ENCODE measurements at places on chromosomes 1 and 21.

GRCh38 chr1:12170263-12170671, 3.5 kb downstream of the TNFRSF1B start:
- DNase-seq: no peak

GRCh38 chr1:96130432-96130831, 591.2 kb upstream of the PTBP2 start:
- no peak for DNase-seq

- DNase-seq: no peak
These were observed 218.0 kb downstream of the ZP4 start for GRCh38 chr1:237672748-237673147.

DNA sequence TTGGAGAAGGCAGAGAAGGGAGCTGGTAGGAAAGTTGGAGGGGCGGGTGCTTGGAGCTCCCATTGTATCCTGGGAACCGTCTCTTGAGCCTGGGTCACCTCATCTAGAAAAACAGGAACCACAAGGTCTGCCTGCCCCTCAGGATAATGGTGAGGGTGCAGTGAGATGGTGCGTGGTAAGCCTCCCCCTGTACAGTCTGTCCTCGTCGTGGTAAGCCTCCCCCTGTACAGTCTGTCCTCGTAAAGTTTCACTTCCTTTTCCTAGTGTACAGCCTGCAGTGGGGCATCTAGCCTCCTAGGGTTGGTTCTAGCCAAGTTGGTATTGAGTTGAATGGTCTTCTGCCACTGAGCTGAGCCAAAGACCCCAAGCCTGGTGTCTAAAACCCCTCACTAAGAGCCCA, 66.5 kb upstream of the IGSF21 start:
- DNase-seq: no peak

DNA sequence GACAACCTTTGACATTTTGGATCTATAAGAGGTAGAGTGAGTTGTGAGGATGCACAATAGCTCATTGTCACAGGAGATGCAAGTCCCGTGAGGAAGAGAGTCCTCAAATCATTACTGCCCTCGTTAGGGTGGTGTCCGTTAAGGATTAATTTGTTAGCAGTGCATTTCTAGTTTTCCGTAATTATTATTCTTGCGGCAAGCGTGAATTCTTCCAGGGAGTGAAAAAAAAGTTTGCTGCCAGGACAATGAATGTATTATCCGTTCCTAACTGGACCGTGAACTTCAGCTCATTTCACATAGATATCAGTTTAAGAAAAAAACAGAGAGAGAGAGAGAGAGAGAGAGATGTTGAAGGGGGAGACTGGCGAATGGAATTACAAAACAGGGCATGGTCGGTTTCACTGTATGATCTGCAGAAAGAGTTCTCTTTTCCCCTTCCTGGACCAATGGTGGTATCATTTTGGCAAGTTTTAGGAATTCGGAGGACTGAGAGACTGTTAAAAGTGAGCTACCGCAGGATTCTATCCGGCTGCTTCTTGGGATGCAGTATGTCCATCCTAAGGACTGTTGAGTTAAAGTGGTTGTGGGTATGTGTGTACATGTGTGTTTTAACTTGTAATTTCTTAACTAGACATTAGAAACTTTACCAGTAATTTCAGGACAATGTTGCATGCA, 216.0 kb upstream of the NFIA start:
- DNase-seq: no peak

GRCh38 chr1:180144659-180145357, 9.9 kb upstream of the QSOX1 start:
- DNase-seq: no peak

DNA sequence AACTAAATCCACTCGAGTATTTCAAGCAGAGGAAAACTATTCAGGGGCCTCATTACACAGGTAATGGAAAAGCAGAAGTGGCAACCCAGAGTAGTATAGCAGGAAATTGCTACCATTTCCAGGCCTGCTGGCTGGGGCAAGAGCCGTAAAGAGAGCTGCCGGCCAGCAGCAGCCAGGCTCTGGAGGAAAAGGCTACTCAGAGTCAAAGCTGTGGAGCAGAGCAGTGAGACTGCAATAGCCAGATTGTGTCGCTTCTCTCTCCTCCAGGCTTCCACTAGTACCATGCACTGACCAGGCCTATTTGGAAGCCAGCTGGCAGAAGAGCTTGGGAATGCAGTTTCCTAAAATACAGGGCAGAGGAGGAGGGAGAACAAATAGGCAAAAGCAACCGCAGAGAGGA, 155.5 kb downstream of the OMA1 start:
- no peak for DNase-seq

DNA sequence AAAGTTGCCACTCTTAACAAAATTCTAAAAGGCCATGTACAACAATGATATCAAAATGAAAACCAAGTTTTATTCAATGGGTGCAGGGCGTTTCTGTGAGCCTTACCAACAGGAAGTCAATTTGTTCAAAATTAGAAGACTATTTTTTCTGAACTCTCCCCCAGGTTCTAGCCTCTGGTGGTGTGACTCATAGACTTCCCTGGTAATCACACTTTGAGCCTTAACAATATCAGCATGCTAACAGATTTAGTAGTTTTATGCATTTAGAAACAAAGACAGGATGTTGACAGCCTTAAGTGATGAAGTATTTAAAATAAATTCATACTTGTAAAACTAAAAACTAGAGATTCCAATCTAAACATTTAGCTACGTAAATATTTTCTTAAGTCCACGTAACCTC, 88.4 kb downstream of the LRRC8C start:
- no peak for DNase-seq

DNA sequence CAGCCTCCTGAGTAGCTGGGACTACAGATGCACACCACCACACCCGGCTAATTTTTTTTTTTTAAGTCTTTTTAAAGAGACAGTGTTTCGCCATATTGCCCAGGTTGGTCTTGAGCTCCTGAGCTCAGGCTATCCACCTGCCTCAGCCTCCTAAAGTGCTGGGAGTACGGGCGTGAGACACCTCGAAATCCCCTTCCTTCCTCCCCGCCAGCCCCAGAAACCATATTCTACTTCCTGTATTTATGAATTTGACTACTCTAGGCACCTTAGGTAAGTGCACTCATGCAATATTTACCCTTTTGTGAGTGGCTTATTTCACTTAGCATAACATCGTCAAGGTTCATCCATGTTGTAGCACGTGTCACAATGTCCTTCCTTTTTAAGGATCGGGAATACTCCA, 6.9 kb upstream of the LRP8 start:
- no peak for DNase-seq

- no peak for DNase-seq
These were observed 2.6 kb downstream of the SYPL2 start for GRCh38 chr1:109468903-109469302.

- no peak for DNase-seq
These were observed 12.0 kb downstream of the HMGB4 start for GRCh38 chr1:33875862-33876261.

GRCh38 chr1:7331926-7332535, 439.1 kb upstream of the VAMP3 start:
- no peak for DNase-seq

- DNase-seq: no peak
These were observed 100.2 kb downstream of the DPYD start for GRCh38 chr1:97820470-97821188.

GRCh38 chr1:103156966-103157365, 48.6 kb upstream of the COL11A1 start:
- no peak for DNase-seq

DNA sequence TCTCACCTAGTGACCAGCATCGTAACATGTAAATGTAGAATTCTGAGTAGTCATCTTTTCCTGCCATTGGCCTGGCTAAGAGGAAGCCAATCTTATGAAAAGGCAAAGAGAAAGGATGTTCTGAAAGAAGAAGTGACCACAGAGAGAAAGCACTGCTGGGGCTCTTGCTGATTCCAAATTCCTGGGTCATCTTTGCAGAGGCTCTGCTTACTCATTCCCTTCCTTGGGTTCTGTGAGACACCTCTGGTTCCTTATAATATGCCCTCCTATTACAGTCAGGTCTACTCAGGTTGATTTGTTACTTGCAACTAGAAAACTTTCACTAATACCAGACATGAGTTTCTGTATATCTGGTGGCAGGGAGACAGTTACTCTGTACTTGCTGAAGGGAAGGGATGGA, 198.8 kb upstream of the C8B start:
- no peak for DNase-seq

- DNase-seq: no peak
These were observed 30.2 kb downstream of the AK4 start for GRCh38 chr1:65178235-65178634.

DNA sequence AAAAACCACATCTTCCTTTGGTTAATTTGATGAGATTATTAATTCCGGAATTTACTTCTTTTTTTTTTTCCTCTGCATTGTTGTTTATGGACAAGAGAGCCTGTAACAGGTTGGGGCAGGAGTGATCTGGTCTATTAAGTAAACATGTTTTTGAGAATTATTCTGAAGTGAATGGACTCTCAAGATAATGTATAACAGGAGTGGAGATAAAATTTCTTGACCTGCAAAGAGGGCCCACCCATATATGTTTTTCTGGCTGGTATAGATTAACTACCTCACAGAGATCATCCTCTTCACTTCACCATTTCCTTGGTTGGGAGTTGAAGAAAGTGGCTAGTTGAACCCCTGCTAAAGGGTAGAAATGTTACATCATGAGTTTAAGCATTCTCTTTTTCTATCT, 10.7 kb downstream of the DDI2 start:
- DNase-seq: no peak

GRCh38 chr1:92515796-92516201, 29.1 kb upstream of the GFI1 start:
- DNase-seq: no peak

DNA sequence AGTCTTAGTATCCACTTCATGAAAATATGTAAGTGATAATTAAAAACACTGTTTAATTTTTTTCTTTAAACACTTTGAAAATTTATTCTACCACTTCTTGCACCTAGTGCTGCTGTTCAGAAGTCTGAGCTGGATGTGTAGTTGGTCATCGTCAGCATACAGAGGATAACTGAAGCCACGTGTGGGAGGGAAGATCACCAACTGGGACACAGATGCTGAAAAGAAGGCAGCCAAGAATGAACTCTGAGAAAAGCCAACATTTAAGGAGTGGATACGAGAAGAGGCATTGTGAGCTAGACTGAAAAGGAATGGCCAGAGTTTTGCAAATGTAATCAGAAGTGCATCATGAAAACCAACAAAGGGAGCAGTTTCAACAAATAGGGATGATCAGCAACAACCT, 24.6 kb upstream of the CLCA4 start:
- no peak for DNase-seq

GRCh38 chr1:217021956-217022355, 298.7 kb upstream of the ESRRG start:
- no peak for DNase-seq

- no peak for DNase-seq
These were observed 3.4 kb downstream of the PRELP start for GRCh38 chr1:203478986-203479385.

DNA sequence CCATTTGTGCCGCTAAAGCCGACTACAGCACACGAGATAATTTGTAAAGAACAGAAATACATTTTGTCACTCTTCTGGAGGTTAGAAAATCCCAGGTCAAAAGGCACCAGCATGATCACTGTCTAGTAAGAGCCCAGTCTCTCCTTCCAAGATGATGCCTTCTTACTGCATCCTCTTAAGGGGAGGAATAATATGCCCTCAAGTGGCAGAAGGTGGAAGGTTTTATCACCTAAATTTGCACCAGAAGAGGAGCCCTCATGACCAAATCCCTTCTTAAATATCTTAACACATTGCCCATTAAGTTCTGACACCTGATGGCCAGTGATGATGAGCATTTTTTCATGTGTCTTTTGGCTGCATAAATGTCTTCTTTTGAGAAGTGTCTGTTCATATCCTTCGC, 326.7 kb upstream of the RGS18 start:
- no peak for DNase-seq

DNA sequence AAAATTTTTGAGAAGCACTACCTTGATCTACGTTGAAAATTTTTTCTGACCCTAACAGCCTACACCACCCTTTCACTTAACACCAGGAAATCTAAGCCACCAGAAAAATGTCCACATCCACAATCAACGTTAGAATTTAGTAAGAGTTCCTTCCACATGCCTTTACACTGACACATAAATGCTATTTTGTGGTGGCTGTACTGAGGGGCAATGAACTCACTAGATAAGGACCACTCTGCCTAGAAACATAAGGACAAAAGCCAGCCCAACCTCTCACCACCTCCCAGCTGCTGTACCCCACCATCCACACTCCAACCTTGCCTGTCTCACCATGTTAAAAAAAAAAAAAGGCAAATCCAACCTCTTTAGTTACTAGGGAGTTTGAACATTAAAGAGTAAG, 29.8 kb downstream of the PARP1 start:
- no peak for DNase-seq

DNA sequence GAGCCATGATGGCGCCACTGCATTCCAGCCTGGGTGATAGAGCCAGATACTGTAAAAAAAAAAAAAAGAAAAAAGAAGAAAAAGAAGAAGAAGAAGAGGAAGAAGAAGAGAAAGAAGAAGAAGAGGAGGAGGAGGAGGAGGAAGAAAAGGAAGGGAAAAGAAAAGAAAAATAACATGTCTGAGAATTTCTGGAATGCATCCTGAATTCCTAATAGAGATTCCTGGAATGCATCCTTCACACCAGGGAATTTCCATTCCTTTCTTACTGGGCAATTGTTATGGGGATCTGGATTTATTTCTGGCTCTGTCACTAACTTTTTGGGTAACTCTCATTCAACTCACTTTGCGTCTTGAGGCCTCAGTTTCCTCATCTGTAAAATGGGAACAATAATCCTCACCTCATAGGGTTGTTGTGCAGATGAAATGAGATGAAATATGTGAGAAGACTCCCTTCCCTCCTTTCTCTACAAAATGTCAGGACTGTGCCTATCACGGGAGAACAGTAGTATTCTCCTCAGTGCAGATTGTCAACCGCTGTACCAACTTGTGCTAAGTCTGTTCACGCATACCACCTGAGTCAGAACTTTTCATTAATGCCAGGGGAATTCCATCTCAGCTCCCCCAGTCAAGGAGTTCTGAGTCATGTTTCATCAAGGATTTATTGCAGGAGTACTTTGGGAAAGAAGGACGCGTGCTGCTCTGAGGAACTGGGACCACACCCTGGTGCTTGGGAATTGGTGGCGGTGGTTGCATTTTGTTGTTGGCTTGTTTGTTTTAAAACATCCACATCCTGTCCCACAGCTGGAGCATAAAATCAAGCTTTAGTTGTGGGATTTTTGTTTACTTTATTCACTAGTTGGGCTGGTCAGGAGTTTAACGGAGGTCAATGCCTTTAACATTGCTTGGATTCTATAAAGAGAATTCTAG, 42.4 kb upstream of the ROR1 start:
- DNase-seq: no peak

DNA sequence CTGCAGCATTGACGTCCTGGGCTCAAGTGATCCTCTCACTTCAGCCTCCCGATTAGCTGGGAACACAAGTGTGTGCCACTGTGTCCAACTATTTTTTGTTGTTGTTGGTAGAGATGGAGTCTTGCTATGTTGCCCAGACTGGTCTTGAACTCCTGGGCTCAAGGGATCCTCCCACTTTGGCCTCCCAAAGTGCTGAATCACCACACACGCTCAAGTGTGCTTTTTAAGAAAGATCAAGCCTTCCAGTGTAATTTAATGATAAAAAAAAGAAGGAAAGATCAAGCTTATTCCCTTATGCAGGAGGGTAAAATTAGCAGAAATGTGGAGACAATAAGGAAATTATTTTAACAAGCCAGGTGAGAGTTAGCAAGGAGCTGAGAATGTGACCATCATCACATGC, 61.1 kb upstream of the SERBP1 start:
- no peak for DNase-seq

- no peak for DNase-seq
These were observed 92.0 kb upstream of the KIF26B start for GRCh38 chr1:245062741-245063305.

GRCh38 chr1:244273845-244274619, 177.7 kb downstream of the ADSS2 start:
- no peak for DNase-seq
